ENCODE measurements at places on chromosomes 13 and 19.

GRCh38 chr19:54188215-54188871 lies 1.0 kb downstream of the MBOAT7 start:
- DNase-seq, result no peak

- no peak for DNase-seq
Measured at GRCh38 chr13:52016296-52016695, 4.1 kb downstream of the ALG11 start.

DNA sequence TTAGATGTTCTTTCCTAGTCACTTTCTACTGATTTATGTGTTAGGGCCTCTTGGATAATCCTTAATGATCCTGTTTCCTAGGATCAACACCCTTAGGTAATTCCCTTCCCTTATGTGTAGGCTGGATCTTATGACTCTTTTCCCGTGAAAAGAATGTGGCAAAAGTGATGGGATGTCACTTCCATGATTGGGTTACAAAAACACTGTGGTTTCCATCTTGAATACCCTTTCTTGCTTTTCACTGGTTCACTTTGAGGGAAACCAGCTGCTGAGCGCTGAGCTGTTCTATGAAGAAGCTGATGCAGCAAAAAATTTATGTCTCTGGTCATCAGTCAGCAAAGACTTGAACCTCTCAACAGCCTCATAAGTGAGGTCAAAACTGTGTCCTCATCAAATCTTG lies 609.4 kb downstream of the OLFM4 start:
- DNase-seq, result no peak

GRCh38 chr19:1566392-1567115 lies 1.6 kb downstream of the MEX3D start:
- peak; percentile 86 for DNase-seq

GRCh38 chr13:34076319-34076718 lies 258.4 kb downstream of the RFC3 start:
- no peak for DNase-seq

DNA sequence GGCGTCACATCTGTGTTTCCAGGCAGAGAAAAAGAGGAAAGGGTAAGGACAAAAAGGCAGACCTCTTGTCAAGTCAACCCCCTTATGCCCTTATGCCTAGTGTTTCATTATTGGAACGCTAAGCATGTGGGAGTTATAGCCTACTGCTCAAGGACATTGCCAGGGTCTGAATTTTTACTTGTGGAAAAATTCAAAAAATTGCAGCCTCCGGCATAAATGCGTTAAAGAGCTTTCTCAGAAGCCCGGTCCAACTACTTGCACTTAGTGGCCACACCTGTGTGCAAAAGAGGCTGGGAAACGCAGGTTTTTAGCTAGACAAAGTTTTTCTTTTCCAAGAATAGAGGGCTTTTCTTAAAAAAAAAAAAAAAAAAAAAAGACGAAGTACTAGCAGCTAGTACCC lies 139.8 kb downstream of the DPF1 start:
- DNase-seq, result no peak

DNA sequence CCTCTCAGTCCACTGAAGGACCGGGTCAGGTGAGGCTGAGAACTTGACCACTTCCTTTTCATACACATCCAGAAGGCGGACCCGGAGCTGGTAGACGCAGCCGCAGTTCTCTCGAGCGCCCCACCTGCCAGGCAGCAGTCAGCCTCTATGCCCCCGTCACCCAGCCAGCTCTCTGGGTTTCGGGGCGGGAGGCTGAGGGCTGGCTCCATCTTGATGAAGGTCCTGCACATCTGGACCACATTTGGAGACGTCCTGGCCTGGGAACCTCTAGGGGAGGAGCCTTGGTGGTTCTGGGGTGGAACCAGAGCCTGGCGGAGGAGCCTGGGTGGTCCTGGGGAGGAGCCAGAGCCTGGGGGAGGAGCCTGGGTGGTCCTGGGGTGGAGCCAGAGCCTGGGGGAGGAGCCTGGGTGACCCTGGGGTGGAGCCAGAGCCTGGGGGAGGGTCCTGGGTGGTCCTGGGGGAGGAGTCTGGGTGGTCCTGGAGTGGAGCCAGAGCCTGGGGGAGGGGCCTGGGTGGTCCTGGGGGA lies 14.3 kb downstream of the MRPS12 start:
- DNase-seq, result no peak

DNA sequence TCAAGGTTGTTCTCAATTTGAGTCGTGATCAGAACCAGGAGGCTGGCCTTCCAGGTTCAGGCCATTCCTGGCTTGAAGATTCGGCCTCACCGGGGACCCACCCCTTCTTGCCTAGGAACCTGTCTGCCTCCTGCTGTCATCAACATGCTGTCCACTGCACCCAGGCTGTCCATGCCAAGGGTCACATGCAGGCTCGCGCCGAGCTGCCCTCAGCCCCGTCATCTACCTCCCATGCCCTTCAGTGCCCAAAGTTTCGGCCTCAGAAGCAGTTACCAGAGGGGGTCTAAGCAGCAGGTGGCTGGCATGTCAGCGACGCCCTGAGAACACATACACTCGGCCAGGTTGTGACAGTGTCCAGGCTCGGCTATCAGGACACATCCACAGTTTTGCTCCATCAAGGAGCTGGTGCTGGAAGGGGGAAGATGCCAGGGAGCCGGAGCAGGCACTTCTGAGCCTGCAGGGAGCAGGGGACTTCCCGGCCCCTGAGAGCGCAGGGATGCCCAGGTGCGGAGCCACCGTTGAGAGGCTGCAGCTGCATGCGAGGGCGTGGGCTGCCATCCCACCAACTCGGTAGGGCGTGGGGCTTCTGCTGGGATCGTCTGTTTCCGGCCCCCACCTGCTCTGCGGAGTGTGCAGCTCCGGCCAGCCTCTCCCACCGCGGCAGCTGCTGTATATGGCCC lies 590.9 kb upstream of the SLITRK5 start:
- no peak for DNase-seq

DNA sequence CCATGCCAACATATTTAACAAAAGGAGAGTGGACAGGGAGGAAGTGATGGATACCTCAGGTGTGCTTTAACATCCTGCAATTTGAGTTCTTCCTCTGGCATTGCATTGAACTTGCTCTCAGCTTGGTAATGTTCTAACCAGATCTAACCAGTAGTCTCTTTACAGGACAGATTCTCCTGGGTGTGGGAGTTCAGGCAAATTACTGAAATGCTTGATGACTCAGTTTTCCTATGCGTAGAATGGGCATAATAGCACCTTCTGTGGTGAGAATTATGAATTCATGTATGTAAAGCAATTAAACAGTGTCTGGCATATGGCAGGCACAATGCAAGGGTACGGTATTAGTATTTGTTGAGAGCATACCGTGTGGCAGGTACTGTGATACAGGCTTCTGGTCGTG lies 3.6 kb downstream of the AKAP11 start:
- no peak for DNase-seq

- DNase-seq, result peak; percentile 25
Measured at GRCh38 chr19:3710265-3710812, 2.2 kb downstream of the TJP3 start.

DNA sequence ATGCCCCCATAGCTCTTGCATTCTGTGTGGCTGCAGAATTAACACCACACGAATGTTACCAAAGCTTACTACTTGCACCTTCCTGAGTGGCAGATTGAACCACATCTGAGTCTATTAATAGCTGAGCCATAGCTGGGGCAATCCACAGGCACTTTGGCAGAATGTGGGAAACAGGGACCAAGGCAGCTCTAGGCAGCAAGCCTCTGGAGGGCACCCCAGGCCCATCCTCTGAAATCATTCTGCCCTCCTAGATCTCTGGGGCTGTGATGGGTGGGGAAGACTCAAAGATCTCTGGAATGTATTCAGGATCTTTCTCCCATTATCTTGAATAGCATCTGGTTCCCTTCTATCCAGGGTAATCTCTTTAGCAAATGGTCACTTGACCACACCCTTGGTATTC lies 139.3 kb downstream of the TNFRSF19 start:
- no peak for DNase-seq

DNA sequence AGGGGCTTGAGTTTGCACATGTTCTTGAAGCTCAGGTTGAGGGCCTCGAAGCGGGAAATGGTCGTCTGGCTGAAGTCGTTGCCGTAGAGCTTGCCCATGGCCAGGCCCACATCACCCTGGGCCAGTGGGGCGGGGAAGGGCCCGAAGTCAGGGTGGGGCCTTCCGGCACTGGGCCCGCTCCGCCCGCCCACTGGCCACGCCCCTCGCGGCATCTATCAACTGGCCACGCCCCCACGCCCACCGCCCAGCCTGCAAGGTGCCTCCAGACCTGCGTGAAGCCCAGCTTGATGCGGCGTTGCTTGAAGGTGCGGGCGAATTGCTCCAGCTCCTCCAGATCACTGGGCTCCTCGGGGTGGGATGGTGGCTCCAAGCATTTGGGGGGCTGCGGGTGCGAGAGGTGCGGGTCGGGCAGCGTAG lies 19.9 kb downstream of the ZNF574 start:
- no peak for DNase-seq

DNA sequence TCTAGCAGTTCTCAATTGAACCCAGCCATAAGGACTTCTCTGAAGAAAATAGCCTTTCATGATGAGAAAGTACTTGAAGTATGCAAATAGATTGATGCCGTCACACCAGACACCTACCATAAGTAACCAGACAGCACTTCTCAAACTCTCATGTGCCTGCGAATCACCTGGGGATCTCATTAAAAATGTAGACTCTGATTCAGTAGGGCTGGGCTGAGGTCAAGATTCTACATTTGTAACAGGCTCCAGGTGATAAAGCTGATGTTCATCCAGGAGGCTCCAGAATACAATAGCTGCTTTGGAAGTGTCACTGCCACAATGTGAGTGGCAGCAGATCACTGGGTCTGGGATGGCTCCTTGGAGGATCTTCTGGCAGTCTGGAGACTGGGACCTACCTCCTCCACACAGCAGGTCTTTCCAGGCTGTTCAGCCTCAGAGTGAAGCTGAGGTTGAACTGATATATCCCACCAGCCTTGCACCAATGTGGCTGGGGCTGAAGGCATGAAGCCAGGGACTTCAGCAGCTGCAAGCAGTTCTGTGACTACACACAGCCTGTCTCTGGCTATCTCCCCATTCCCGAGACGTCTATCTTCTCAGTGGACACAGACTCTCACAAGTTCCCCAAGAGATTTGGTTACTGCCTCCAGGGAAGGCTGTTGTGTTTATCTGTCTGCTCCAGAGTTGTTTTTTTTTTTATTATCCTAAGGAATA lies 9.1 kb downstream of the MBNL2 start:
- no peak for DNase-seq

- no peak for DNase-seq
Measured at GRCh38 chr13:28058866-28059613, 41.3 kb downstream of the FLT3 start.

DNA sequence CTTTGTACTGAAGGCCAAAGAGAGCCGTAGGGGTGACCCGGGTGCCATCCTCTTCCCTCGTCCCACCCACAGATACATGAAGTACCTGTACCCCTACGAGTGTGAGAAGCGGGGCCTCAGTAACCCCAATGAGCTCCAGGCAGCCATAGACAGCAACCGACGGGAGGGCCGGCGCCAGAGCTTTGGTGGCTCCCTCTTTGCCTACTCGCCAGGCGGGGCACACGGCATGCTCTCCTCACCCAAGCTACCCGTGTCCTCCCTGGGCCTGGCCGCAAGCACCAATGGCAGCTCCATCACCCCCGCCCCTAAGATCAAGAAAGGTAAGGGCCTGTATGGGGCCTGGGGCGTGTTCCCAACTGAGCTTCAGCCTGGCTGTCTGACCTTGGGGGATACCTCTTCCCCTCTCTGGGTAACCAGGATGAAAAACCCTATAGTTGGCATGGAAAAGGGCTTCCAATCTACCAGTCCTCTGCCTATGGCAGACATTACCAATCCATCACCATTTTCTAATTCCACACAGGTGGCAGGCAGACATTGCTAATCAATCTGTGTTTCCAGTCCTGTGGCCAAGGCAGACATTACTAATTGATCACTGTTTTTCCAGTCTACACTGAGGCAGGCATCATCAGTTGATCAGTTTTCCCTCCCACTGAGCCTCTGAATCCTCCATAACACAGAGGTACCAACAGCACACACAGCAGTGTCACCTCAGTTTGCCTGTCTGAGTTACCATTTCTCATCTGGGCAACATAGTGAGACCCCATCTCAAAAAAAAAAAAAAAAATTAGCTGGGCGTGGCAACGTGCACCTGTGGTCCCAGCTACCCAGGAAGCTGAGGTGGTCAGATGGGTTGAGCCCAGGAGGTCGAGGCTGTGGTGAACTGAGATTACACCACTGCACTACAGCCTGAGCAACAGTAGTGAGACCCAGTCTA lies 19.1 kb upstream of the WDR18 start:
- DNase-seq, result no peak

GRCh38 chr19:38425222-38425809 lies 703 bp downstream of the RASGRP4 start:
- DNase-seq, result no peak

DNA sequence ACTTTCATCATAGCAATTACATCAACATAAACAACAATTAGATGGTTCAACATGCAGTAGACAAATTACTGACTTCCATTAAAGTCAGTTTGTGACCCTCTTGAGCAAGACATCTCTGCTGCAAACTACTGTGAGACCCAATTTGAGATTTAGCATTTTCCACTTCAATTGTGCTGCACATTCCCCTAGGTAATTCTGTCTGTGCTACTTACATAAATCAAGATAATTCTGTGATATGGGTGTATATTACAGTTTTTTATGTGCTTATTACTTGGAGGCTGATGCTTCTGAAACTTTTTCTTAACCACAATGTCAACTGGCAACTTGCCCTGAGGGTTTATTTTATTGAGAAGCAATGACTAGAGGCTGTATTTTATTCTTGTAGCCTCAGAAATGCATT lies 1714.4 kb downstream of the OLFM4 start:
- no peak for DNase-seq

DNA sequence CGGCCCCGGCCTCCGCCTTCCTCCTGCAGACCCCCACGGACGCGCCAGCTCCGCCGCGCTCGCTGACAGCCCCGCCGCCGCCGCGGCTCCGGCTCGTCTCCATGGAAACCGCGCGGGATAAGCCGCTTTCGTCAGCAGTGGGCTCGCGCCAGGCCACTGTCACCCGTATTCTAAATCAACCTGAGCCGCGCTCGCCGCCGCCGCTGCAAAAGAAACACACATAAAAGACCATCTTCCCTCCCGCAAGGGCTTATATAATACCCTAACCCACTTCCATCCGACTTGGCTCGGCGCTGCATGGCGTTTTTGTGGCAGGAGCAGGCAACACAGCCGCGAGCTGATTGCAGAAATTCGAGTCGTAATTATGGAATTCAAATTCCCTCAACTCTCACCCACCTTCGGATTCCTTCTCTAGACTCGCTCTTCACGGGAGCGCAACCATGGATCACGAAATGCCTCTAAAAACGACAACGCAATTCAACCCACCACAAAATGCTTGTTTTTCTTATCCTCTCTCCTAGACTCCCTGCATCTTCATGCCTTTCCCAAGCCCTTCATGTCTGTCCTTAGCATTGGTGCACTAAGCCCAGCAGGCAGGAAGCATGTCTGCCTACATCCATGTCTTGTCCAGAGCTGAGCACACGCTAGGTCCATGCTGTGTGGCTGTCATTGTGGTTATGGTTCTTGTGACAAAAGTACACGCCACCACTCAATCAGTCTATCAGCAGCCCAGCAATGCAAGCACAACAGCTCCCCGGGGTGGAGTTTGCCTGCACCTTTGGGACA lies at the start of gene AMER2:
Gene AMER2, minus strand, starts transcription at position 772 of the 786 bp plus-strand sequence. Its CDS starts 669 bp downstream, at position 103.
- peak; percentile 89 for DNase-seq

DNA sequence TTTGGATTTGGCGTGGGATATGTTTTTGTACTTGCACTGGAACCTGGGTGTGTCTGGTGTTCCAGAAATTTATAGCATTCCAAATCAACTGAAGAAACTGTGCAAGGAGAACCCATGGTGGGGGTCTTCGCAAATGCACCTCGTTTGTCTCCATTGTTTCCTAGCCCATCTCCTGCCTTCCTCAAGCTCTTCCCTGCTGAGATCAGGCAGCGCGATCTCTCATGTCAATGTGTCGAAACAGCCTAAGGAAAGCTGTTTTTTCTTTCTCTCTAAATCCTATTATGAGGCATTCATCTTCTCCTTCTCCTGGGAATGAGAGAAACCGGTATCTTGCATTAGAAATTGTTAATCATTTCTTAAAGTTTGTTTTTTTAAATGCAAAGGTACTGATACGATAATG lies 131.0 kb downstream of the KLF5 start:
- no peak for DNase-seq
